ENCODE measurements at places on chromosomes 3 and 15. TPM values are rescaled to one million over a fixed set of nuclear protein-coding genes. Genes with fewer than 3 reads are reported as not detected.
A peak's percentile ranks its signal among the peaks of the same experiment; 100 is the strongest.

GRCh38 chr3:178206521-178206920 lies 329.7 kb upstream of the KCNMB2 start:
- no peaks in the 10 kb centered on the region for H3K27me3 ChIP-seq
- no peak overlapping the region for H3K4me3 ChIP-seq
- H3K27ac ChIP-seq: no peak overlapping the region
- H3K4me1 ChIP-seq: no peaks in the 10 kb centered on the region
- no peaks in the 10 kb centered on the region for H3K36me3 ChIP-seq

GRCh38 chr15:41936649-41937567 lies 35.4 kb downstream of the EHD4 start:
- DNase-seq: peak; percentile 33
- no peaks in the 10 kb centered on the region for H3K27me3 ChIP-seq
- H3K4me3 ChIP-seq: no peak overlapping the region
- peak overlapping the region; percentile 47 for H3K27ac ChIP-seq
- H3K4me1 ChIP-seq: no peaks in the 10 kb centered on the region
- no peaks in the 10 kb centered on the region for H3K36me3 ChIP-seq

Gene SPINT1
- total RNA-seq: 118 TPM

Gene MUC4
- total RNA-seq: 32.0 TPM

Gene QTRT2
- total RNA-seq: 33.0 TPM

Gene DUOXA1
- total RNA-seq: 42.6 TPM

GRCh38 chr3:77234004-77234403 lies 194.1 kb downstream of the ROBO2 start:
- H3K27ac ChIP-seq: no peak overlapping the region
- H3K27me3 ChIP-seq: no peaks in the 10 kb centered on the region
- DNase-seq: no peak
- H3K4me3 ChIP-seq: no peak overlapping the region

Gene ISLR
- 30.4 TPM for total RNA-seq

DNA sequence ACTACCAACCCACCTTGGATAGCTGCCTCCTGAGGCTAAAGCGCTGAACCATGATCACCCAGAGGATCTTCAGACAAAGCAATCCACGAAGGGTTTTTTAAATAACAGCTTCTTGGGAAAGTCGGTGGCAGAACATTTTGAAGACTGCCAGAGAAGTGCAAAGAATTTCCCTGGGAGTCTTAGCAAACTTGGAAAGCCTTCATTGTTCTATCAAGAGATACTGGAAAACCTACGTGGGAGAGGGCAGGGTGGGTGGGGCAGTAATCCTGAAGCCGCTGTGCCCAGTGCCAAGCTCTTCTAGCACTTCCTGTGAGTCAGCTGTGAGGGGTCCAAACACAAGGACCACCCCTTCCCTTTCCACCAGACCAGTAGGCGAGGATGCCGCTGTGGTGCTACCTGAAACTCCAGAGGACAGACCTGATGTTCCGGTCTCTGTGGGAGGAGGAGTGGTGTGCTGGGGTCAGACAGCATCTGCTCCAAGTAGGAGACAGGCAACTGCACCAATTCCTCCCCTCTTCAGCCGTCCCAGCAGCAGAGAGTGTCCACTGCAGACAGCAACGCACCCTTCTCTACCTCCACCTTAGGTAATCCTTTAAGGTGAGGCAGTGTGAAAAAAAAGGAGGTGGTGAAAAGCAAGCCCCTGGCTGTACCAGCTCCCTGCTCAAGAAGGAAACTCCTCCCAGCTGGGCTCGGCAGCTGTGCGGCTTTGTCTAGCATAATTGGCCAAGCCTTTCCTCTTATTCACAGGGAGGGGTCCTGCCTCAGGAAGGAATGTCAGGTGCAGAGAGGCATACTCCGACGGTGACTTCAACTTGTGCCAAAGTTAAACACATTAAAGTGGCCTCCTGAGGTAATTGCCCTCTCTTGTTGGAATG lies 99.0 kb downstream of the TMCC1 start:
- H3K36me3 ChIP-seq: no peaks in the 10 kb centered on the region
- DNase-seq: peak; percentile 76
- H3K4me3 ChIP-seq: peak overlapping the region; percentile 31
- peaks cover 8% of the 10 kb centered on the region for H3K4me1 ChIP-seq
- H3K27me3 ChIP-seq: no peaks in the 10 kb centered on the region
- peak overlapping the region; percentile 94 for H3K27ac ChIP-seq

GRCh38 chr15:74788683-74789151 lies 6.8 kb downstream of the CSK start:
- H3K27me3 ChIP-seq: no peaks in the 10 kb centered on the region
- no peaks in the 10 kb centered on the region for H3K36me3 ChIP-seq
- DNase-seq: no peak
- no peak overlapping the region for H3K4me3 ChIP-seq

DNA sequence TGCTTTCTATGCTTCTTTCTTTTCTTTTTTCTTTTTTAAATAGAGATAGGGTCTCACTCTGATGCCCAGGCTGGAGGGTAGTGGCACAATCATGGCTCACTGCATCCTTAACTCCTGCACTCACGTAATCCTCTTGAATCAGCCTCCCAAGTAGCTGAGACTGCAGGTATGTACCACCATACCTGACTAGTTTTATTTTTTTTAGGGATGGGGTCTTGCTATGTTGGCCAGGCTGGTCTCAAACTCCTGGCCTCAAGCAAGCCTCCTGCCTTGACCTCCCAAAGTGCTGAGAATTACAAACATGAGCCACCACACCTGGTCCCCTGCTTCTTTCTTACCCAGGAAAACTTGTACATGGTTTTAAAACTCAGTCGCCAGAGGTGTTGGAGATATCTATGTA lies 24.2 kb upstream of the HDC start:
- no peak overlapping the region for H3K4me3 ChIP-seq
- no peaks in the 10 kb centered on the region for H3K27me3 ChIP-seq
- H3K27ac ChIP-seq: no peak overlapping the region
- DNase-seq: no peak
- no peaks in the 10 kb centered on the region for H3K4me1 ChIP-seq

- no peak overlapping the region for H3K27ac ChIP-seq
- peak; percentile 38 for DNase-seq
- no peaks in the 10 kb centered on the region for H3K36me3 ChIP-seq
- no peaks in the 10 kb centered on the region for H3K27me3 ChIP-seq
- H3K4me1 ChIP-seq: no peaks in the 10 kb centered on the region
Measured at GRCh38 chr15:63332367-63333124, 49.1 kb downstream of the CA12 start.
